Muscle of leg (tissue), 16 donors: ENCODE measurements at places on chromosomes 4 and X. TPM values are rescaled to one million over a fixed set of nuclear protein-coding genes. Genes with fewer than 3 reads are reported as not detected.

Gene CTAG1A
- not detected for total RNA-seq

Gene CXCL9
- 0.04 TPM for total RNA-seq

Gene L1CAM
- 0.84 TPM for total RNA-seq

Gene TCEAL1
- total RNA-seq: 52.1 TPM

Gene IL3RA
- total RNA-seq: 7.8 TPM

Gene FAM47A
- total RNA-seq: not detected

Gene XIAP
- total RNA-seq: 50.8 TPM

DNA sequence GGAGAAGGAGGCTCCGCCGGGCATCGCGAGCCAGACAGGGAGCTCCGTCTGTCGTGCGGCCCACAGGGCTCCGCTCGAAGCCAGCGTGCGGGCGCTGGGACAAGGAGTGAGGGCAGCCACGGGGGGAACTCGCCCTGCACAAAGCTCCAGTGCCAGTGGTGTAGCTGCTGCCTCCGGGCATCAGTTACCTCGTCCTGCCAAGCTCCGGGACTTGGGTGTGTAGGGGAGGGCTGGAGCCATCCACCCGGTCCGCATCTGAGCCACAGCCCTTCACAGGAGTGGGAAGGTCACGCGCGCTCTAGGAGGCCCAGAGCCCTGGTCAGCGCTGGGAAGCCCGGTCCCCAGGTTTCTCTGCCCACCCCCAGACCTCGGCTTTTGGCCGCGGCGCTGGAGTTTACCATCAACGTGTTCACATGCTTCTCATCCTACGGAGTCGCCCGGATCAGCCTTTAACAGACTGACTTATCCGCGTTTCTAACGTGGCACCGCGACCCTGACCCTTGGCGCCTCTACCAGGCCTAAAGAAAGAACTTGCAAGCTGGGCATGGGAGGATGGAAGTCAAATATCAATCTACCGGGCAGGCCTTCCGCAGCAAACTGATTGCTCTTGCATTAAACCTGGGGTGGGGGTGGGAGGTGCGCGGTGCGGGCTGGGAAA, 8.4 kb upstream of the PRDM8 start:
- peaks cover 75% of the 10 kb centered on the region for H3K27me3 ChIP-seq
- no peak overlapping the region for H3K4me3 ChIP-seq
- peaks cover 29% of the 10 kb centered on the region for H3K4me1 ChIP-seq
- H3K36me3 ChIP-seq: no peaks in the 10 kb centered on the region
- no peak for DNase-seq

DNA sequence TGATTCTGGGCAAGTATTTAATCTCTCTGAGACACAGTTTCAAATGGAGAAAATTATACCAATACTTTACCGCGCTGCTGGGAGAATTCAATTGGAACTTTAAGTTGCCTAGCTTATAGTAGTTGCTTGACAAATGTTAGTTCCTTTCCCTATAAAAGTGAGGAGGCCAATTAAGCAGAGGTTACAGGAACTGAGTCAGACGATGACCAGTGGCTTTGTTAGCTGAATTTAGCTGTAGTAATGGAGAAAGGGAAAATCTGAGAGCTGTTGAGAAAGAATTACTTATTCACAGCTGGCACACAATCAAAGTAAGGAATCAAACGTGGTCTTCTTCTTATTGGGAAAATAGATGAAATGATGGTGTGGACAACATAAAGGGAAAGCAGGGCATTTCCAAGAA, 29.6 kb downstream of the SMARCA1 start:
- DNase-seq: no peak
- no peak overlapping the region for H3K4me3 ChIP-seq
- peaks cover 2% of the 10 kb centered on the region for H3K27me3 ChIP-seq
- H3K27ac ChIP-seq: no peak overlapping the region

DNA sequence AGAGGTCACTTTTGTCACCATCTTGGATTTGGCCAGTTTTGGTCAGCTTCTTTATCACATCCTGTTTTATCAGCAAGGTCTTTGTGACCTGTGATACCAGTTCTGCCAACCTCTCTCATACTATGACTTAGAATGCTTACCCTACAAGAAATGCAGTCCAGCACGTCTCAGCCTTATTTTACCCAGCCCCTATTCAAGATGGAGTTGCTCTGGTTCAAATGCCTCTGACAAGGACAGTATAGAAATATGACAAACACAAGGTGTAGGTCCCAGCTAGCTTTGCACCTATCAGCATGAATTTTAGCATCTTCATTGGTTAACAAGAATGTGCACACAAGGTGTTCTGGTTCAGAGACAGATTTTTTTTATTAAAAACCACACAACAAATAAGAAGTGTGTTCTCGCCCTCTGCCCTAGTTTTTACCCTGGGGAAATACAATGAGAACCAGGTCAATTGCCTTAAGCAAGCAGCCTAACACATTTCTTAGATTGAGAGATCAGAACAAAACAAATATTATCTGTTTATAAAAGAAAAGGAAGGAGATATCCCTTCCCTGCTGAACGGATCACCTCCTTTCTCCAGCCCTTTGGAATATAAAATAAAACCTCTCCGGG, 962.3 kb upstream of the PRKX start:
- H3K27ac ChIP-seq: no peak overlapping the region
- H3K4me1 ChIP-seq: no peaks in the 10 kb centered on the region
- peaks cover 2% of the 10 kb centered on the region for H3K27me3 ChIP-seq
- no peak overlapping the region for H3K4me3 ChIP-seq

- H3K27ac ChIP-seq: no peak overlapping the region
- peaks cover 10% of the 10 kb centered on the region for H3K4me1 ChIP-seq
- no peak for DNase-seq
Observed at GRCh38 chr4:4668355-4669210, 126.7 kb upstream of the STX18 start.

DNA sequence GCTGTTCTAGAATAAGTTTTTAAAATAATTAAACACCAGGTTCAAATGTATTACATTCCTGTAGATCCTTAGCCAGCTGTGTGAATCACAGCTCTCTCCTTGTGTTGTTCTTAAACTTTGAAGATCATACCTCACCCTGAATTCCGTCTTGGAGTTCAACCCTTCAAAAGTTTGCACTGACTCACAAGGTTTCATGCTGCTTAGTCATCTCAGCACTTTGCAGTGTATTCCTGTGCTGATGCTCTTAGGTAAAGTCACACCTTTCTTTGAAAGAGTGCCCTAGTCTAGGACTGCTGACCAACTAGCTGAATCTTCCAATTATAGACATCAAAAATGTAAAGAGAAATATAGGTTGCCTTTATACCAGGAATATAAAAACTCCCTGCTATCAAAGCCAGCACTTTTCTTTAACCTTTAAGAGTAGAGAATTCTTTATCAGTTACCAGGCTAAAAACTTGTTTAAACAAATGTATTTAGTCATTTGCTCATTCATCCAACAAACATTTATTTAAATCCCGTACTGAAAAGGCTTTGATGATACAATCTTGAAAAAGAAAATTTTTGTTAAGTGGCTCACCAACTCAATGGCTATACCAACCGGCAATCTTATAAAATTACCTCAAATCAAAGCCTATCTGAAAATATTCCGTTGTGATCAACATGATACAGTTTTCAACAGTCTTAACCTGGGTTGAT, 169.7 kb downstream of the RAP1GDS1 start:
- H3K27ac ChIP-seq: no peak overlapping the region
- peaks cover 10% of the 10 kb centered on the region for H3K36me3 ChIP-seq
- DNase-seq: no peak
- H3K27me3 ChIP-seq: no peaks in the 10 kb centered on the region
- no peaks in the 10 kb centered on the region for H3K4me1 ChIP-seq

- peaks cover 19% of the 10 kb centered on the region for H3K27me3 ChIP-seq
- H3K4me1 ChIP-seq: no peaks in the 10 kb centered on the region
- H3K4me3 ChIP-seq: peak within 1 kb of the TSS; percentile 69
- H3K27ac ChIP-seq: peak within 1 kb of the TSS; percentile 82
- no peaks in the 10 kb centered on the region for H3K36me3 ChIP-seq
Observed at GRCh38 chrX:115233497-115234455, at the start of gene LRCH2. Gene LRCH2, minus strand, starts transcription at chrX:115234096. Its CDS starts 55 bp downstream, at chrX:115234041.

GRCh38 chr4:4461850-4462249, 74.9 kb downstream of the NSG1 start:
- no peaks in the 10 kb centered on the region for H3K4me1 ChIP-seq

- no peak for DNase-seq
- no peaks in the 10 kb centered on the region for H3K36me3 ChIP-seq
- H3K4me3 ChIP-seq: no peak overlapping the region
Observed at GRCh38 chrX:8636497-8636896, 95.4 kb downstream of the ANOS1 start.

DNA sequence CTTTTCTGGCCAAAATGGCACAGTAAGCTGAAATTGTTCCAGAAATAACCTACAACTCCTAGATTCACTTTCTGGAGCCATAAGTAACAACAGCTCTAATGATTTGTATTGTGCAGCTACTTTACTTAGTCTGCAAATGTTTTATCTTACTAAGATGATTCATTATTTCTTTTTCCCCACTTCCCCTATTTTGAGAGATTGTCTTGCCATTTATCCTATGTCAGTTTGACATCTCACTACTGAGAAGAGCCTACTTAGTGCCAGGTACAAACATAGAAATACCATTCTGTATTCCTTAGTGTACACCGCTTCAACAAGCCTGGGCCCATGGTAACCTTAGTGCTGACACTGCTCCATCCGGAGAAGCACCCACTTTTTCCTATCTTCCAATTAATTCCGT, 13.8 kb upstream of the STK26 start:
- H3K27me3 ChIP-seq: peaks cover 17% of the 10 kb centered on the region
- H3K4me1 ChIP-seq: no peaks in the 10 kb centered on the region
- no peaks in the 10 kb centered on the region for H3K36me3 ChIP-seq
- no peak for DNase-seq
- H3K4me3 ChIP-seq: no peak overlapping the region

GRCh38 chr4:75142382-75142781, 209.5 kb downstream of the PARM1 start:
- no peaks in the 10 kb centered on the region for H3K27me3 ChIP-seq
- no peaks in the 10 kb centered on the region for H3K36me3 ChIP-seq
- no peak overlapping the region for H3K4me3 ChIP-seq
- DNase-seq: peak; percentile 18
- no peak overlapping the region for H3K27ac ChIP-seq

- no peaks in the 10 kb centered on the region for H3K27me3 ChIP-seq
- no peak overlapping the region for H3K4me3 ChIP-seq
- DNase-seq: no peak
- no peak overlapping the region for H3K27ac ChIP-seq
- H3K4me1 ChIP-seq: no peaks in the 10 kb centered on the region
Observed at GRCh38 chr4:118249890-118250289, 102.9 kb downstream of the PRSS12 start.

DNA sequence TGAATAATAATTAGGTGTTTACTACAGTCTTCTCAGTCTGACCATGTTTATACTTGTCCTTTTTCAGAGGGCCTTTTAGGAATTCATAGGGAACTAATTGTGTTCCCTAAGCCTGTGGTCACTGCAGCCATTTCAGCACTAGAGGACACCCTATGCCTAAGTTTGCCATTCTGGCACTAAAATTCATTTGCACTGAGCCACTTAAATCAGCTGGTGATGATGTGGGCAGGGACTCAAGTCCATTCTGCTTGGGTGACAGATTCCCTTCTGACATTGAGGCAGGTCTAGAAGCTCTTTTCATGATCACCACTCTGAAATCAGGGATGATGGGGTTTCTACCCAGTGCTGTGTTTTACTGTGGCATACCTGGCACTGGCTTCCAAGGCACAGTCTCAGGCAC, 1178.9 kb upstream of the DIAPH2 start:
- no peaks in the 10 kb centered on the region for H3K4me1 ChIP-seq
- no peaks in the 10 kb centered on the region for H3K36me3 ChIP-seq
- H3K27me3 ChIP-seq: peaks cover 2% of the 10 kb centered on the region
- no peak overlapping the region for H3K4me3 ChIP-seq
